ENCODE measurements at places on chromosomes 6 and 20.

DNA sequence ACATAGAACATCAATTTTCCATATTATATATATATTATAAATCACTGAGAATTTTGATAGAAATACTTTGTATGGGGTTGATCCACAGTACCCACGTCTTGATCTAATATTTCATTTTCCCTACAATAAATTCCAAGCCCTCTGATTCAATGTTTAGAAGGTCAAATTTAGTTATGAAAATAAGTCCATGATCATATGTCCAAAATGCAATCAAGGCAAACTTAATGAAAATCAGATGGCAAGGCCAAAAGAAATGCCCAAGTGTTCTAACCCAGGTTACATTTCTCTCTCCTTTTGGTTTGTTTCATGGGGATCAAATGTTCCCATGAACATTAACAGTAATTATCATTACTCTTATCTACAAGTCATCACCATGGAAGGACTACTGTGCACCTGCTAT is 203.8 kb downstream of the KIF16B start:
- no peak for DNase-seq

DNA sequence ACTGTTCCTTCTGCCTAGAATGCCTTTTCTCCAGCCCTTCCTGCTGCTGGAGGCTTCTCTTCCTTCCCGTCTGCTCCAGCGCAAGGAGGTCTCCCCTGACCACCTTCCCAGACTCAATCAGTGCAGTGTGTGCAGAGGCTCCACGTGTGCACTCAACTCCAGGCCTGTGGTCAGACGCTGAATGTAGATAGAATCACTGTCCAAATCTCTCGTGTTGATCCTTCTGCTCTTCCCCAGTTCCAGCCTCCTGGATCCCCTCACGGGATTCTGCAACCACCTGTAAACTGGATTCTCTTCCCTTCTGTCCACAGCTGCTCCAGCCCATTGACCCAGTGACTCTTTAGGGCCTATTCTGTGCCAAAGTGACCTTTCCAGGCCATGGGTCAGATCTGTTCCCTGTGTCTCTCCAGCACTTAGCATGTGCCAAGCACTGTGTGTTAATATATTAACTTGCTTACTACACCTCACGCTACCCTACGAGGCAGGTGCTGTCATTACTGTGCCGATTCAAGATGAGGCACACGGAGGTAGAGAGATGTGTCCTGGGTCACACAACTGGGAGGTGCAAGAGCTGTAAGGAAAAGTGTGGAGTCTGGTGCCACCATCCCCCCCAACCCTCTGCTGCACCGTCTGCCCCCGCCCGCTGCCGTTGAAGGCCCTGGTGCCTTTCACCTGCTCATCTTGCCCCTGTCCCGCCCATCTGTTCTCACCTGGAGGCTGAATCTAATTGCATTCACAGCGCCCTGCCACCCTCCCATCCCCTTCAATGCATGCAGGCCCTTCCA is 112.2 kb downstream of the SULF2 start:
- DNase-seq, result no peak

- no peak for DNase-seq
These were observed 74.9 kb downstream of the NCOA3 start for GRCh38 chr20:47576516-47577033.

DNA sequence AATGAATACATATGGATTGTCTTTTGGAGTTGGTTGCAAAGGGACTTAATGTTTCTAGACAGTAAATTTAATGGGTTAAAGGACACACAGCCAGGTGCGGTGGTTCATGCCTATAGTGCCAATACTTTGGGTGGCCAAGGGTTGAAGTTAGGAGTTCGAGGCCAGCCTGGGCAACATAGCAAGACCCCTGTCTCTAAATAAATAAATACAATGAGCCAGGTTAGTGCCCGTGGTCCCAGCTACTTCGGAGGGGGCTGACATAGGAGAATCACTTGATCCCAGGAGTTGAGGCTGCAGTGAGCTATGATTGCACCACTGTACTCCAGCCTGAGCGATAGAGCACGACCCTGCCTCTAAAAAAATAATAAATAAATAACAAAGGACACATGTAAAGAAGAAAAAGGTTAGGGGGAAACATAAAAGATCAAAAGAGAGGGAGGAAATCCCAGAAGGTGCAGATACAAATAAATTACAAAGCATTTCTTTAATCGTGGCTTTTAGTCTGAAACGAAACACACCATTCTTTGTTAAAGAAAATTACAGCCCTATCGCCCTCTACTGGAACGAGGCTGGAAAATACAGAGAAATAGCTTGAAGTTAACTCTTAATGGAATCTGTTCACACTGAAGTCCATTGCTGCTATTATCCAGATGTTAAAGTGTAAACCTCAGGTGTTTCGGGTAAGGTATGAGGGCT is 42.6 kb upstream of the SCML4 start:
- no peak for DNase-seq

- DNase-seq, result no peak
These were observed 144.7 kb downstream of the SCML4 start for GRCh38 chr6:107679457-107679856.

DNA sequence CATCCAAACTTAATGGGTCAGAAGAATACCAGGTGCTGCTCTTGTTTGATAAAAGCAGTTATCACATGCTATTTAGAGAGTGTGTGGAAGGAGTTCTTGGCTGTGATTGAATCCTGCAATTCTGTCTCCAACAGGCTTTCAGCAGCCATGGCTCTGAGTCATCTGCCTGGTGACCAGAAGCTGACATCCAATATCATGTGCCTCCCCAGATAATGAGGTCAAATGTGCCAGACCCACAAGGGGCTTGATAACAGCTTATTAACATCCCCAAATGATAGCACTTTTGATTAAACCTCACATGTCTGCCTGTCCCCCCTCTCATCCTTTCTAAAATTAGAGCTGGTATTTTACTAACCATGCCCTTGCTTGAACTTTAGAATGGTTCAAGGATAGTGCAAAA is 175.7 kb upstream of the PLN start:
- DNase-seq, result no peak

- DNase-seq, result no peak
These were observed 179.5 kb downstream of the BTBD9 start for GRCh38 chr6:38460186-38460585.

DNA sequence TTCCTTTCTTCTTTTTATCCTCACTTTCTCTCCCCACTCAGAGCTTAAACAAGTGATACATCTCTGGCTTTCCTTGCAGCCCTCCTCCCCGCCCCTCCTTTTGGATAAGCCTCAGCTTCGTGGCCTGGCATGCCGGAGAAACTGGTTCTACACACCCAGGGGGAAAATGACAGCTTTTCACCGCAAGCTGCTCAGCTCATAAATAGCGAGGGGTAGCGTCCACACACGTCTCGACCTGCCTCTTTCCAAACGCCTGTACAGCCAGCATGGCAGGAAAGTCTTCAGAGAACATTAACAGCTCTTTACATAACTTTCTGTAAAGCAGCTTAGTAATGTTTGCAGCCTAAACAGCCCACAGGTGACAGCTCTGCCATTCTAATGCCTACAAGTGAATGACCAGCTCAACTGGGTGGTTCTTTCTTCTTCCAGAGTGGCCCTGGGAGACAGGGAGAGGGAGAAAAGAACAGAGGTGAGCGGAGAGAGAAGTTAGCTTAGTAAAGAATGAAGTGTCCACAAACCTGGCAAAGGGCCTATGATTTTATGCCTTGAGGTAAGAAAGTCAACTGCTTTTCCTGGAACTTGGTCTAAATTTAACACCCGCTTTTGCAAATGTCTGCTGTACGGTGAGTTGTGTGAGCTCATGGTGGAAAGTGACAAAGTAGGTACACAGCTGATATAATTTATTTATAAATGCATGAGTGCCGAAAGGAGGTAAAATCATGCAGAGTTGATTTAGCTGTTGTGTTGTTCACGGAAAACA is 251.5 kb downstream of the TFAP2A start:
- DNase-seq, result no peak

GRCh38 chr6:142284419-142284818 is 17.4 kb upstream of the ADGRG6 start:
- DNase-seq, result no peak

GRCh38 chr20:16951876-16952275 is 203.7 kb downstream of the OTOR start:
- no peak for DNase-seq

DNA sequence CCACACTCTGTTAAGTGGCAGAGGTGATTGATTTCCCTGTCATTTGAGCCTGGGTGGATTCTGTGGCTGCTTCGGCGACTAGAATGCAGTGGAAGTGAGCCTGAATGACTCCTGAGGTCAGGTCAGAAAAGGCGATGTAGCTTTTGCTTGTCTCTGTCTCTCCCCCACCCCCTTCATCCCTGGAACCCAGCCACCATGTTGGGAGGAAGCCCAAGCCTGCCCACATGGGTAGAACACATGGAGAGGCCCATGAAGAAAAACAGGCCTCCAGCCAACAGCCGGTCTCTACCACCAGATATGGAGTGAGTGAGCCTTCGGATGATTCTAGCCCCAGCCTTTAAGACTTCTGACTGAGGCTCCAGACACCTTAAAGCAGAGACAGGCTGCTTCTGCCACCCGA is 181.0 kb downstream of the TFAP2C start:
- DNase-seq, result no peak

DNA sequence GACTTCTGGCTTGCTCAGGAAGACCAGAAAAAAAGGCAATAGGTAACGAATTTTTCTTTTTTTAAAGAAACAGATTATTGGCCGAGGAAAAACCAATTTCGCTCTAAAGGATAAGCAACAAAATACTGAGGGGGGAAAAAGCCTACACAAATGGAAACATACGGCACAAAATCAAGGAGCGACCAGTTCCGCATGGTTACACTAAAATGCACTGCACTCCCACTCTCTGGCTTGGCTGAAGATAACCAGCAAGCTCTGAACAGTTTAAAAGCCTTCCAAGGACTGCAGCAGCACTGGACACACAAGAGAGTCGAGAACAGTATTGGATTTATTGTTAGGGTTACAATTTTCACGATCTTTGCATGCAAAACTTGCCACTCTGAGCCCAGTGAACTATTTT is 881 bp upstream of the MAP7 start:
- no peak for DNase-seq

DNA sequence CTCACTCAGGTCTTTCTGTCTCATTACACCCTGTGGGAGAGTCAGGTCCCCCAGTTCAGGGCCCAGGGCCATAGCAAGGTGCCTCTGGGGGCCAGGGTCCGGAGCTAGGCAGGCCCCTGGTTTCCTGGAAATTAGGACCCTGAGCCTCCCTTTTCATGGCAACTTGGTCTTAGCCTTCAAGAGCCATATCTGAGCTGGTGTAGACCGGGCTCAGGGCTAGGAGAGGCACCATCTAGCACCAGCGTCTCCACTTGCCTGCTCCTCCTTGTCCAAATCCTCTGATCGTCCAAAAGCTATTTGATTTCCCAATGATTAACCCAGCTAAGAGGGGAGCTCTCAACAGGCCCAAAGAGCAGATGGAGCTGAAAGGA is 5.6 kb downstream of the MDFI start:
- no peak for DNase-seq

GRCh38 chr6:134642279-134642678 is 307.6 kb downstream of the ALDH8A1 start:
- no peak for DNase-seq

GRCh38 chr6:33543116-33543515 is 37.0 kb downstream of the BAK1 start:
- DNase-seq, result no peak

DNA sequence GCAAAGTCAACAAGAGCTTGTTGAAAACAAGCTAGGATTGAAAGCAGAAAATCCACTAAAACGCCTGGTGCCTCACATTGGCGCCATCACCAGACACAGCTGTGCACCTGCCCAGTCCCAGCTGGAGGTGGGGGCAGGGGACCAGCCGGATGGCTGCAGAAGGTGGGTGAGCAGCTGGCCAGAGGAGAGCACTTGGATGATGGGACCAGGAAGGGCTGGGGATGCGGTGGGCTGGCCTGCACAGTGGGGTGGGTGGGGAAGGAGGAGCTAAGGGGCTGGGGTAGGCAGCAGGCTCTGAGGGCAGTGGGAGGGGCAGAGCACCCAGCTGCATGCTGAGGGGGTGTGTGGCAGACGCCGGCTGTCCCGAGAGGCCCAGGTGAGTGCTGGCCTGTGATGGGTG is 7.1 kb downstream of the CABLES2 start:
- DNase-seq, result no peak

- no peak for DNase-seq
These were observed 1.4 kb upstream of the FKBPL start for GRCh38 chr6:32131439-32131948.

DNA sequence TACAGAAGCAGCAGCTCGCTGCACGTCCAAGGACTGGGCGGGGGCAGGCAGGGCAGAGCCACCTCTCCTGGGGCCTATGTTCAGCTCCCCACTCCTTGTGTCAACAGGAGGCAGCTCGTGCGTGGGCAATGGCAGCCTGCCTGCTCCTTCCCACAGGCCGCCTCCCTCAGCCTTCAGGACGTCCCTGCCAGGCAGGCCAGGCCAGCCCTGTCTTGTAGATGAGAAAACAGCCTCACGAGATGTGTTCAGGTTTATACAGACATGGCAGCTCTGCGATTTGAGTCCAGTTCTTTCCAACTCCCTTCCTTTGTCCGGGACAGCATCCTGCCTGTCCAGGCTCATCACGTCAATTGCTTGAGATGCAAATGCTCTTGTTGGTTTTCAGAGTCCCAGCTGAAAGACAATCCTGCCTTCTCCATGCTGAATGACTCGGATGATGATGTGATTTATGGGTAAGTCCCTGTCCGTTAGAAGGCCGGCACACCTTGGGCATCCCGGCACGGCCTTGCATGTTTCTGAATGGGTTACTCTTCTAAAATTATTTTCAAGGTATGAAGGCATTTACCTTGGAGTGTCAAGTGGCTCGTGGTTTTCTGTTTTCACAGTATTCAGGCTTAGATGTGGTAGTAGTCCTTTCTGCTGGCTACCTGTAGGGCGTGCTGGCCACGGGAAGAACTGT is 13.5 kb downstream of the DYNLT1 start:
- no peak for DNase-seq

GRCh38 chr6:44676826-44677433 is 289.4 kb downstream of the CDC5L start:
- no peak for DNase-seq

DNA sequence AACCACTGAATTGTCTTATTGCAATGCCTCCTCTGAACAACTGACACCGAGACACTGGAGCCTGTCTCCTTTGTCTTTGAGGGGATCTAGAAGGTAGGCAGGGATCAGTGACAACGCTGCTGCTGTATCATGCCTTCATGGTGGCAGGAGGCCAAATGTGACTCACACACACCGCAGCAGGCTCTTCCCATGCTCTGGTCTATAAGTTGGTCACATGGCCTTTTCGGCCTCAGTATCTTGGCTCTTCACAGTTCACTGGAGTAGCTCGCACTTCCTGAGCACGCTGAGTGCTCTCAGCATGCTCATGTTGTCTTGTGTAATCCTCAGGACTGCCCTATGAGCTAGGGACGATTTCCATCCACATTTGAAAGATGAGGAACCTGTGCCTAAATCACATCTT is 167.4 kb upstream of the PCSK2 start:
- no peak for DNase-seq

GRCh38 chr6:162468326-162468725 is 259.2 kb downstream of the PRKN start:
- no peak for DNase-seq

DNA sequence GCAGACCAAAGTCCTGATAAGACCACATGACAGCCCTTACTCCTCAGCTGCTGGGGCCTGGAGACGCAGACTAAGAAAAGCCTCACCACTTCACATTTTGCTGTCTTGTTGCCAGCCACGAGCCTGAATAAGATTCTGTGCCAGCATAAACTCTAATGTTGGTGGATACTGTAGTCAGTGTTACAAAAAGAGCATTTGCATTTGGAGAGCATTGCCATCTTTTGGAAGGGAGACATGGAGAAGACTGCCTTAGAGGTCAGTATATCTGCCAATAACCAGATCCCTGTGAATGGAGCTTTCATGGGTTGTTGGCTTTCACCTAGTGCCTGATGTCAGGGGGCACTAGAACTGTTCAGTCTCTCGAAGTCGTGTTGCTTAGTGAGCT is 315.2 kb downstream of the ZFAND3 start:
- DNase-seq, result no peak
